ENCODE measurements at places on chromosomes 1 and 21.

GRCh38 chr1:244760471-244760870 lies 75.0 kb upstream of the COX20 start:
- no peak overlapping the region for H3K27ac ChIP-seq
- no peaks in the 10 kb centered on the region for H3K4me1 ChIP-seq
- no peak overlapping the region for H3K4me3 ChIP-seq
- no peaks in the 10 kb centered on the region for H3K36me3 ChIP-seq
- H3K27me3 ChIP-seq = no peaks in the 10 kb centered on the region

- H3K4me1 ChIP-seq = no peaks in the 10 kb centered on the region
- no peaks in the 10 kb centered on the region for H3K27me3 ChIP-seq
- H3K36me3 ChIP-seq = peaks cover 4% of the 10 kb centered on the region
- no peak overlapping the region for H3K4me3 ChIP-seq
- DNase-seq = no peak
Observed at GRCh38 chr1:243447844-243448243, 192.0 kb downstream of the SDCCAG8 start.

DNA sequence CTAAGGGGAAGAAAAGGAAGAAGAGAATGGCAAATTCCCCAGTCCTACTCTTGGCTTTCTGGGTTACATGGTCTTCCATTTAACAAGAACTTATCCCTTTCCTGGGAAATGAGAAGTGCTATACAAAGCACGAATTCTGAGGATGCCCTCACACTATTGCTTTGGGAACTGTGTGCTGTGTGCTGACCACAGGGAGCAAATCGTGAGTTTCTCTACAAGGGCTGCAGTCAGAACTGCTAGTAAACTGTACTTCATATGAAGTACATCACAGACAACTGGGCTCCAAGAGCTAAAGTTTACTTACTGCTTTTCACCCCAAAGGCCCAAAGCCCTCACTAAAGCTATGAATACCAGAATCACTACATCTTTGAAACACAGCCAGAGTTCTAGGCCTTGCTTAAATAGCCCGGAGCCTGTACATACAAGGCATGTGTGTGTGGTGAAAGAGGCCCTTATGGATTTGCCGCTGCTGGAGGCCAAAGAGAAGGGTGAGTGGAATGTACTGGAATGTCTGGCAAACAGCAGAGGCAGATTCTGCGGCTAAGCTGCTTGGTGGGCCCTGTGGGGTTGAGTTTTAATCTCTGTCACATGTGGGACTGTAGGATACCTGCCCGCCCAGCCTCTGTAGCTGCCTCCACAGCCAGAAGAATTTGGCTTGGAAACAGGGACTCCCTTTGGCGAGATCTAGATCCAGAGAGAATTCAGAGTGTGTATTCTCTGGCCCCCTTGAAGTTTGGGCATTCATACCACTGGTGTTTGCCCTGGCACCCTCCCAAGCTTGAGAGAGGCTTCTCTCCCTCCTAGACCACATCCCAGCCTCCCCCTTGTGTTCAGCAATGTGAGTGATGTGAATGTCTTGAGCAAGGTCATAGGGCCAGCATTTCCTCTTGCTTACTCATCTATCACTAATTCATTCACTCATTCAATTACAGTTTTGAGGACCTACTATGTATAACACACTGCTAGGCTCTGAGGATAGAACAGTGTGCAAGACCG lies 21.9 kb upstream of the TRIM67 start:
- no peak overlapping the region for H3K4me3 ChIP-seq
- no peaks in the 10 kb centered on the region for H3K4me1 ChIP-seq
- no peak for DNase-seq
- H3K36me3 ChIP-seq = no peaks in the 10 kb centered on the region

DNA sequence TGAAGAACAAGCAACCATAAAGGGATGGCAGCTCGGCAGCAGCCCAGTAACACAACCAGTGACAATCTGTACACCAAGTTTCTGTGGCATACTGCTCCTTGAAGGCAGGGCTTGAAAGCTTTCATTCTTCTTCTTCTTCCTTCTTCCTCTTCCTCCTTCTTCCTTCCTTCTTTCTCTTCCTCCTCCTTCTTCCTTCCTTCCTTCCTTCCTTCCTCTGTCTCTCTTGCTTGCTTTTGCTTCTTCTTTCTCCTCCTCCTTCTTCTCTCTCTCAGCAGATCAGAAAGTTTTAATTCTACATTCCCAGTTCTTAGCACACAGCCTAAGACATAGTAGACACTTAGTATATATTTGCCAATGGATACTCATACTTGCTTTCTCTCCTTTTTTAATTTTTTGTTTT lies 95.9 kb downstream of the GLUL start:
- no peaks in the 10 kb centered on the region for H3K36me3 ChIP-seq
- H3K27me3 ChIP-seq = no peaks in the 10 kb centered on the region
- H3K27ac ChIP-seq = no peak overlapping the region
- DNase-seq = no peak
- no peak overlapping the region for H3K4me3 ChIP-seq
